Activated T-helper 1 cell treated with anti-CD3 and anti-CD28 coated beads, Interleukin-12 subunit alpha, Interleukin-12 subunit beta, Interleukin-2, Interleukin-4 antibody, amounts not matched to agents 30 ng/mL and 10 ng/mL and 1 ng/mL, durations not matched to agents 14 hours and 24 hours and 36 hours (primary cell): ENCODE measurements at places on chromosomes 7 and 10. TPM values are rescaled to one million over a fixed set of nuclear protein-coding genes. Genes with fewer than 3 reads are reported as not detected.

DNA sequence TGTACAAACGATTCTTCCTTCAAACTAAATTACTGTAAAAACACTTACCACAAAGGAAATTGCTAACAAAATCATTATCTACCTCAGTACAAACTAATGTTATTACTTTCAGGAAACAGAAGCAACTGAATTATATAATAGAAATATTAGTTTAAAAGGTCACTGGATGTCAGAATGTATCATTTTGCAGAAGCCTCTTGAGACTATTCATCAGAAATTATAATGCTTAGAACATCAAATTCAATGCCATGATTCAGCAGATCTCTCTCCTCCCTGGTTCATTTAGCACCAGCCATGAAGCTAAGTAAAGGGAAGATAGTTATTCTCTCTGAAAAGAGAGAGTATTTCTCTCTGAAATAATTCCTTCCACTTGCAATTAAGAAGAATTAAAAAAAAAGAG lies 223.3 kb downstream of the IMMP2L start:
- DNase-seq: no peak

The NPFFR1 gene
- not detected in 2 replicates for total RNA-seq

DNA sequence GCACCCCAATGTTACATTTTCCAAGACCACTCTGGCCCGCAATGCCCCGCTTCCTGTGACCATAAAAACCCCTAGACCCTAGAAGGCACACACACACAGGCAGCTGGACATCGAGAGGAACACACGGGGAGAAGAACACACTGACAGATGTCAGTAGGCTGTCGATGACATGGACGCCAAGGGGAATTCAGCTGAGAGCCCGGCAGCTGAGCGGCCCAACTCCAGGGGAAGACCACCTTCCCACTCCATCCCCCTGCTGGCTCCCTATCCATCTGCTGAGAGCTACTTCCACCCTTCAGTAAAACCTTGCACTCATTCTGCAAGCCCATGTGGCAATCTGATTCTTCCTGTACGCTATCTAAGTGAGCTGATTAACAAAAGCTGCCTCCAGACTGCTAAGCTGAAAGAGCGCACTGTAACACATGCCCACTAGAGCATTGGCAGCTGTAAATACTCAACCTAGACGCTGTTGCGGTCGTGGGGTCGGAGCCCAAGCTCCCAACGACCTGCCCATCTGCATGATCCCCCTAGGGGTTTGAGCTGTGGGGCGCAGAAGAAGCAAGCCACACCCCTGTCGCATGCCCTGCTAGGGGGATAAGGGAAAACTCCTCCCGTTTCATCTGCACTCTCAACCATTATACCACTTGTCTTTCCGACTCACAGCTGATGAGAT lies 843.6 kb upstream of the POT1 start:
- no peak for DNase-seq

DNA sequence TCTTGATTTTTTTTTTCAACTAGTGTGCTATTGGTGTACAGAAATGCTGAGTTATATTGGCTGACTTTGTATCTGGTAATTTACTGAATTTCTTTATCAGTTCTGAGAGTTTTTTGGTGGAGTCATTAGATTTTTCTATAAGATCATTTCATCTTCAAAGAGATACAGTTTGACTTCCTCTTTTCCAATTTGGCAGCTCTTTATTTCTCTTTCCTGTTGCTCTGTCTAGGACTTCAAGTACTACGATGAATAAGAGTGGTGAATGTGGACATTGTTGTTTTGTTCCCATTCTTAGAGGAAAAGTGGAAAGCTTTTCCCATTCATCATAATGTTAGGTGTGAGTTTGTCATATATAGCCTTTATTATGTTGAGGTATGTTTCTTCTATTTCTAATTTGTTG lies 50.2 kb downstream of the LOXL4 start:
- DNase-seq: no peak

GRCh38 chr7:28631995-28632394 lies 219.7 kb downstream of the CREB5 start:
- DNase-seq: no peak

- no peak for DNase-seq
These were observed 15.7 kb downstream of the GRID1 start for GRCh38 chr10:86350897-86351296.

DNA sequence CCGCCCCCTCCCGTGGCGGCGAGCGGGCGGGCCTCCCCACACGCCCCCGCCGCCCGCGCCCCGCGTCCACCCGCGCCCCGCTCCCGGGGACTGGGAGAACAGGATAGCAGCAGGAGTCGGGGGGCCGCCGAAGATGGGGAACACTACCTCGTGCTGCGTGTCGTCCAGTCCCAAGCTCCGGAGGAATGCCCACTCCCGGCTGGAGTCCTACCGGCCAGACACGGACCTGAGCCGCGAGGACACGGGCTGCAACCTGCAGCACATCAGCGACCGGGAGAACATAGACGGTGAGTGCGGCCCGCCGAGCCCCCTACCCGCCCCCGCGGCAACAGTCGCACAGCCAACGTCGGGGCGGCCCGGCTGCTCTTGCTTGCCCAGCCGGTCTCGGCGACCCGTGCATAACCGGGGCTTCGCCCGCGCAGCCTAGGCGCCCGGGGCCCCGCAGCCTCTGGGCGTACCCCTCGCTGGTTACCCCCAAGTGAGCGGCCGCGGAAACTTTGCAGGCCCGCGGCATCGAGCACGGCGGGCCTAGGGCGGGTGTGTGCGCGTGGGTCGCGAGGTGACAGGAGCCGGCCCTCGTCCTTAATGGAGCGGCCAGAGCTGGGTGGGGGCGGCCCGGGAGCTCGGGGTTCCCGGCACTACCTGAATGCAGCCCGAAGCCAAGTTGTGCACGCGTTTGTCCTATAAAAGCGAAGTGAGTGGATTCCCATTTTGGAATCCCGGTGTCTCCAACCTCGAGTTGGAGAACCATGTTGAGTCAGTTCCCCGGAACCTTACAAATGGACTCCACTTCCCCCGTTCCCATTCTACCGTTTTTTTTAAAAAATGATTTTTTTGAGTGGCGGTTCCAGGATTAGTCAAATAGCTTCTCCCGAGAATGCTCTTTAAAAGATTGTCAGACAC lies 863 bp downstream of the CCNY start:
- DNase-seq: no peak

GRCh38 chr10:63294781-63295180 lies 161.7 kb downstream of the NRBF2 start:
- no peak for DNase-seq

The FGF8 gene
- total RNA-seq: not detected in 2 replicates

DNA sequence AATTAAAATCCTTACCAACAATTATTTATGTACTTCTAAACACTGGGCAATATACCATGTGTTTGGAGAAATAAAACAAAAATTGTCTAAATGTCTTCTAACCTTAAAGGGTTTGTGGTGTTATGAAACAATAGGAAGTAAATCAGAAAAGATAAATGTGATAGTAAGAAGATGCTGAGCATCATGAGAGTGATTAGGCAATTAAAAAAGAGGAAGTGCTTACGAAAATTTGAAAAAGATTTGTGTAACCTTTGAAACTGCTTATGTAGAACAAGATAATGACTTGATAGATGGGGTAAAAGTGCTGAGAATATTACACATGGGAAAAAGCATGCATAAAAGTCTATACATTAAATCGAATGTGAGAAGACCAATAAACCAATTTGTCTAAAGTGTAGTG lies 573.4 kb upstream of the CNTNAP2 start:
- no peak for DNase-seq

The ASL gene
- total RNA-seq: 36.6 and 44.9 TPM in 2 replicates

The OSBPL3 gene
- total RNA-seq: 90.6 and 101 TPM in 2 replicates
